Retinal pigment epithelial cell (primary cell): ENCODE measurements at places on chromosomes 7 and 10.

DNA sequence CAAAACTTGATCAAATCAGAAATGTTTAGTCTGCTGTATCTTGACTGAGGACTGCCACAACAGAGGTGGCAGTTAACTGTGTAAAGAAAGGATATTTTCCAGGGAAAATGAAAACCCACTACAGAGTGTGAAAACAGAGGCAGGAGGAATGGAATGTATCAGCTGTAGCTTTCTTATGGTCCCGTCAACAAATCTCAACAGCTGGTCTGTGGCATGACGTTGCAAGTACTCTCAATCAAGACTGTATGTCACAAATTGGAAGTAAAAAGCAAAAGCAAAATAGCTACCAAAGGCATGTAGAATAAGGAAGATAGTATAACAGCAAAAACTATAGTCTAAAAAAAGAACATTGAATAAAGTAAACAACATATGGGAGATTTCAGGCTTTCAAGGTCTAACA is 123.5 kb downstream of the KMT2C start:
- no peak for DNase-seq

DNA sequence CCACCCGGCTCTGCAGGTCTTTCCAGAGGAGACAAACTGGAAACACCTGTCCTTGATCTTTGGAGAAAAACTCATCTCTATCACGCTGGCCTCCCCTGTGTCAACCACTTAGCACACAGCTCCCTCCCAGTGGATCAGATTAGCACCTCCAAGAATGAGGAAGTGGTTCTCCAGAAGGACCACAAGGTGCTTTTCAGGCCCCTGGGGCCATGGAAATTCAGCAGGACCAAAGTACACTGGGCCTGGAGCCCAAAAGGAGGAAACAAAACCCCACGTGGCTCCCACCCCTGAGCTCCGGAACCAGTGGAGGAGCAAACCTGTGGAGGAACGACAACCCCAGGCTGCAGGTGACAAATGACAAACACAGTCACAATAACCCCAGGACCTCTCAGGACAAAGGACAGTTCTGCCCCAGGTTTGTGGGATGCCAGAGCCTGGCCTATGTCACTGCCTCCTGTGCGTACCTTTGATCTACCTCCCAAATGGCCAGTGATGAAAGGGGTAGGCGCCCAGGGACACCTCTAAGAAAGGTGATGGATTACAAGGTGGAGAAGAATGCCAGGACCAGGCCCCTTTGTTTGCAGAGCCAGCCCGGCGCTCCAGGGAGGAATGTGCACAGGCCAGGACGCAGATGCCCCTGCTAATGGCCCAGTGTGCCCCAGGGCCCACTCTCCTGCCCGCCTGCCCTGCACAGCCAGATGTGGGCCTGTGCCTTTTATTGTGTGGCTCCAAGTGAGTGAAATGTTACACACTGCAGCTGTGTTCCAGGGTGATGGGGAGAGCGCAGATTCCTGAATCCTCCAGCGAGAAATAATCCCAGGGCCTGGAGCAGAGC is 5.7 kb downstream of the TNS3 start:
- DNase-seq: no peak

DNA sequence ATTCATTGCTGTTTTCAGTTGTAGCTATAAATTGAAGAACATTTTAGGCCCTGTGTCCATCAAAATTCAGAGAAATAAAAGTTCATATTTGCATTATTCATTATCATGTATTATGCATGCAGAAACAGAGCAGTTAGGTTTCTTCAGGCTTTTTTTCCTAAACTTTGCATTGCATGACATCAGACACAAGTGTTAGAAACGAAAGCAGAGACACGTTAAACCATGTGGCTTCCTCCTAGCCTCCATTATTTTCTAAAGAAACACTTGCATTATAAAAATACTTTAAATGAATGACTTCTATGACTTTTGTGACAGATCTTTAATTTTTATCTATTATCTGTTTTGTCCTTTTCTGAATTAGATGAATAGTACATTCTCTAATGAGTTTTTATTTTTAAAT is 8.8 kb upstream of the EBLN1 start:
- DNase-seq: no peak

DNA sequence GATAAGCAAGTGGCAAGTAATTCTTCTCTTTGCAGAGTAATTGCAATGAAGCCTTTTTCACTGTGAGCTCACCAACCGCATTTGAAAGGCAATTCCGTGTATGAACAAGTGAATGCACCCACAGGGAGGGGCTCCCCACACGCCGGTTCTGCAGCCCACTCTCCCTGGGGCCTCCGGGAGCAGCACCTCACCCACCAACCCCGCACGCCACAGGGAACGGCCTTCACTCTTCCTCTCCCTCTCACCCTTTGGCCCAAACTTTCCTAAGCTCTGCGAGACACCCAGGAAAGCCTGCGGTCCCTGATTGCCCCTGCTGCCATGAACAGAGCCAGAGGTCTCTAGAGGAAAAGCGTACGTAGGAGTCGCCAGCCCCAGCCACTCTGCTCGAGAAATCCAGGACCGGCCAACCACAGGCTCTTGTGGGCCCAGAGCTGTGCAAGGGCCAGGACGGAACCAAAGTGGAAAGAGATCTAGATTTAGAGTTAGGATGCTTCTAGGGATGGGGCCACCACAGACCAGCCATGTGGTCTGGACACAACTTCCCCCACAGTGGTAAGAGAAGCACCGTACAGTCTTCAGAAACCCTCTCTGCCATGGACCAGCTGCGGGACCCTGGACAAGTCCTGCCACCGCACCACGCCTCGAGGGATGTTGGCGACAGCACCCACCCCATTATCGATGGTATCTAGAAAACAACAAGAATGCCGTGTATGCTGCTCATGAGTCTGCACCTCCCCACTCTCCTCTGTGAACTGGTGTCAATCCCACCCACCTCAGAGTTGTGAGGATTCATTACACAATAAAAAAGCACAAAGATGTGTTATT is 3.6 kb downstream of the WDR86 start:
- no peak for DNase-seq

DNA sequence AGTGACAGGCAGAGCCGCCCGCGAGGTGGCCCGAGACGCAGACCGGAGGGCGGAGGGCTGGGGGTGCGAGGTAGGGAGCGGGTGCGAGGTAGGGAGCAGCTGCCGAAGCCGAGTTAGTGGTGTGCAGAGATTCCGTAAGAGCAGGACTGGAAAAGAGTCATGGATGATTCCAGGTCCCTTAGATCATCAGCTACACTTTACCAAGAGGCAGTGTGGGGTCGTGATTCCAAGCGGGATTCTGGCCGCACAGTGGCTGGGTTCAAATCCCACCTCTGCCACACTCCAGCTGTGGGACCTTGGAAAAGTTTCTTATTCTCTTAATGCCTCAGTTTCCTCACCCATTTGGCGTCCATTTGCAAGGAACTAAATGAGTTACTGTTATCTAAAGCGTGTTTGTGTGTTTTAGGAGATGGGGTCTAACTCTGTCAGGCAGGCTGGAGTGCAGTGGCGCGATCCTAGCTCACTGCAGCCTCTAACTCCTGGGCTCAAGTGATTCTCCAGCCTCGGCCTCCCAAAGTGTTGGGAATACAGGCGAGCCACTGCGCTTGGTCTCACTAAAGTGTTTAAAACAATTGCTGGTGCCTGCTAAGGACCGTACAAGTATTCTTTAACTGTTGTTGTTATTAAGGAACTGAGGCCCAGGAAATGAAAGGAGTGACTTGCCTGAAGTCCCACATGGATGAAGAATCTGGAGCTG is 1.1 kb downstream of the NDUFB2 start:
- DNase-seq: no peak

DNA sequence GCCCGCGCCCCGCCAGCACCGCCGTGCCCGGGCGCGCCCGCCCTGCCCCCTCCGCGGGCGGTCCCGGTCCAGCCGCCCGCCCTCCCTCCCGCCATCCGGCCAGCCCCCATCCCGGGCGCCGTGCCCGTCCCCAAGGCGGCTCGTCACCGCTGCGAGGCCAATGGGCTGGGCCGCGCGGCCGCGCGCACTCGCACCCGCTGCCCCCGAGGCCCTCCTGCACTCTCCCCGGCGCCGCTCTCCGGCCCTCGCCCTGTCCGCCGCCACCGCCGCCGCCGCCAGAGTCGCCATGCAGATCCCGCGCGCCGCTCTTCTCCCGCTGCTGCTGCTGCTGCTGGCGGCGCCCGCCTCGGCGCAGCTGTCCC is at the start of gene HTRA1:
HTRA1 (plus strand) TSS at position 187 of the 362 bp plus-strand sequence; CDS start at position 287, 100 bp downstream.
- no peak for DNase-seq

DNA sequence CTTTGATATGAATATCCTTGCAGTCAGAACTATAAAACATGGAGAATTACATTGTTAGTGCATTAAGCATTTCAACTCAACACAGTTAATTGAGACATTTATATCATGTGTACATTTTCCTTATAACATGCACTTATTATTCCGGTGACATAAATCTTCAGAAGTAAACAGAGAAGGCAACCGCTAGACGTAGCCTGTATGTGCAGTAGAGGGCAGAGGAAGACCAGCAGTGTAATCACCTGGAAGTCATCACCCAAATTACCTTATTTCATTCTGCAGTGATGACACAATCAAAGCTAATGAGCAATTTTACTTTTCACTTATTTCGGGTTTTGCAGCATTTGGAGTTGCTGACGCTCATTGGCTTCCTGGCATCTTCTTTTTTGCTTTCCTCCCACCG is 394.6 kb downstream of the SDK1 start:
- no peak for DNase-seq

GRCh38 chr10:50653142-50653541 is 29.4 kb upstream of the SGMS1 start:
- no peak for DNase-seq

- DNase-seq: no peak
Measured at GRCh38 chr10:22219308-22219707, 1.5 kb upstream of the EBLN1 start.

DNA sequence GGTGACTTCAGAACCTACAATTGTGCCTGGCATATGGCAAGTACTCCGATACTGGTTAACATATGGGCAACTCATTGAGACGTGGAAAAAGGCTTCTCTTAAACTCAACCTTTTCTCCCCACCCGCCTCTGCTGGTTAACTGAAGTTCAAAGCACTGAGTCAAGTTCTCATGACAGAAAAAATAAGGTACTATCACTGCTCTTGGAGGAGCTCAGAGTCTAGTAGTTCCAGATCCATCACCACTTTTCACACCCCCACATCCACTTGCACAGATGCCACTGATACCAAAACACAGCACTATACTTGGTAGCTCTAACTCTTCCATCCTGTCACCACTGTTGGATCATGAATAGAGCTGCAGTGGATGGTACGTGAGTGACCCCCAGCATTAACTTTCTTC is 36.2 kb downstream of the CCDC6 start:
- no peak for DNase-seq

DNA sequence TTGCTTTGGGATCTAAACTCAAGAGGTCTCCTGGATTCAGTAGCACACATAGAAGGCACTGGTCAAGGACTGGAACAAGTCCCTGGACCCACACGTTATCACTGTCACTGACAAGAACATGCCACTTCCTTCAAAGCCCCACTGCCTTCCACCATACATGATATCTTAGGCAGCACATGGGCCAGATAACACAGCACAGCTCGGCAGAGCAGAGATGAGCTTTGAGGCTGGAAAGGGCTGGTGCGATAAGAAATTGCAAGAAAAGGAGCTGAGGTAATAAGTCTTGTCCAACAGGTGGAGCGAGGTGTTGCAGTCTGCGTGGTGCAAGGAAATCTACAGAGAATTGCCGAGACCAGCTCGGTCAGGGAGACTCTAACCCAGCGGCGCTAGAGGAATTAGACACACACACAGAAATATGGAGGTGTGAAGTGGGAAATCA is 139.8 kb upstream of the CDK13 start:
- no peak for DNase-seq

DNA sequence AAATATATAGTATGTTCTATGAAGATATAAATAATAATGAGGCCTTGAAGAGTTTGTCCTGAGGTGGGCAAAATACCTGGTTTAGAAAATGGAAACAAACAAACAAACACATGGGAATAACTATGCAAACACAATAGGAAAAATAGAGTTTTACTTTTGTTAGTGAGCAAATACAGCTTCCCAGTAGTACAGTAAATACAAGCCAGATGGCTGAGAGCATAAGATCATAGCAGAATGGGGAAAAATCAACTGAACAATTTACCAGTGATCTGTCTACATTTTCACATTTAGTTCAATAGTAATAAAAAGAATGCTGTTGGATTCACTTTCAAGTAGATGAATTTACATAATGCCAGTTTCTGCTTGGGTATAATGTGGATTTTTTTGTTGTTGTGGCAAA is 45.1 kb downstream of the ADD3 start:
- no peak for DNase-seq

DNA sequence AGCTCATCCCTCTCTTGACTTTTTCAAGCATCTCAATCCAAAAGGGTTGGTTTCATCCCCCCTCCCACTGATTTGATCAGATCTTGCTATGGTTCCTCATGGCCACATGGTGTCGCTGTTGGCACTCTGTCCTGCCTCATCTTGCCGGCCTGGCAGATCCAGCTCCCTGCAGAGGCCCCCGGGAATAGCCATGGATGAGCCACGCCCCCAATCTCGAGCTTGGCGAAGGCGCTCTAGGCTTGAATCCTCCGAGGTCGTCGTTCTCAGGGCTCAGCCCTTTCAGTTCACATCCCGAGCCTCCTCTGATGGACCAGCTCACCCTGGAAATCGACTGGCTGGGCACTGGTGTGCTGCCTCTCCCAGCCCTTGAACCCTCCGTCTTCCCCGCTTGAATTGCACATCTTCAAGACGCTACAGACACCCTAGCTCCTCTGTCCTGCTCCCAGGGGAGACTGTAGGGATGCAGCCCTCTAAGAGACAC is 628.7 kb downstream of the TYW1 start:
- DNase-seq: peak; percentile 13

- no peak for DNase-seq
Measured at GRCh38 chr10:102302611-102303010, 57.3 kb downstream of the GBF1 start.

DNA sequence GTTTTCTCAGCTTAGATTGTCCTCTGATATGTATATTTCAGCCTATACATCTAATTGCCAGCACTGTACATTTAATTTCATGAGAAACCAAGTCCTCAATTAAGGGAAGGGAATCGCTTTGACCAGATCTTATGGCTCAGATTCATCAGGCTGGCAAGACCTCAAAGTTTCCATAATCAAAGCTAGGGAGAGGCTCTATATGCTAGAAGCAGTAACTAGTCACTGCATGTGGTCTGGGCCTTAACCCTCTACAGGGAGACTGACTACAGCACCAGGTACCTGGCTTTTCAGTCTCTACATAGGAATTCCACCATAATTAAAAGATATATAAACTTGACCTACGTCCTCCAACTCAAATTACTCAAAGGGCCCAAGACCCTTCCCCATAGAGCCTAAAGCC is 97.4 kb upstream of the JAZF1 start:
- no peak for DNase-seq

- DNase-seq: no peak
Measured at GRCh38 chr7:122148081-122148480, 4.0 kb upstream of the AASS start.

DNA sequence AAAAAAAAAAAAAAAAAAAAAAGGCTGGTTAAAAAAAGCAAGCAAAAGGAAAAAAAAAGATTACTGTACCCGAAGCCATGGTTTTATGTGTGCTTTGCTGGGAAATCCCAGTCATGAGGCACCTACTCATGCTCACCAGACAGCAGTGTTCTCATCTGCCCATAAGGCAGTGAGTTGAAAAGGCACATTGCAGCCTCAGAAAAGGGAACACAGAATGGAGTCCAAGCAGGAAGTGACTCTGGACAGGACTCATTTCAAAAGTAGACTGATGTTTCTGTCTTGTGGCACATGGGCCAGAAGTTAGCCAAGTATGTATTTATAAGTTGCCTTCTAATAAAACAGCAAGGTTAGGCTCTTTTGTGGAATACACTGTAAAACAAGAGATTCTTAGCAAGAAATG is 40.2 kb downstream of the PDSS1 start:
- peak; percentile 89 for DNase-seq
